ENCODE measurements at places on chromosomes 13 and 19. TPM values are rescaled to one million over a fixed set of nuclear protein-coding genes. Genes with fewer than 3 reads are reported as not detected.

Gene ZNF700
- 13.6 TPM for total RNA-seq

Gene CD177
- total RNA-seq = not detected

Gene EID2
- total RNA-seq = 9.8 TPM

Gene AMER2
- not detected for total RNA-seq

Gene MRPL34
- total RNA-seq = 23.7 TPM

Gene RASAL3
- total RNA-seq = not detected

Gene ADPRHL1
- total RNA-seq = 4.2 TPM

Gene PLPP2
- 0.11 TPM for total RNA-seq

Gene MEDAG
- 75.3 TPM for total RNA-seq

Gene SIGLEC12
- total RNA-seq = not detected

Gene FOXA3
- under 0.01 TPM for total RNA-seq

Gene CCDC8
- 21.6 TPM for total RNA-seq

Gene CD37
- total RNA-seq = not detected

Gene HSH2D
- not detected for total RNA-seq

Gene OR10H2
- not detected for total RNA-seq

Gene TRAPPC5
- total RNA-seq = 40.4 TPM

Gene NEK5
- total RNA-seq = 0.43 TPM

Gene ZIK1
- 7.5 TPM for total RNA-seq

Gene LILRA5
- not detected for total RNA-seq

Gene RGL3
- total RNA-seq = 4.3 TPM

Gene CEACAM6
- not detected for total RNA-seq

Gene NTN5
- total RNA-seq = 0.22 TPM

Gene FGF9
- 0.26 TPM for total RNA-seq

Gene KLK1
- not detected for total RNA-seq

Gene LHB
- total RNA-seq = not detected

Gene C13orf42
- total RNA-seq = not detected

Gene PLK5
- not detected for total RNA-seq

Gene SIGLECL1
- total RNA-seq = not detected

Gene ZNF285
- 4.4 TPM for total RNA-seq

Gene ANKRD24
- 0.97 TPM for total RNA-seq

Gene LILRB5
- not detected for total RNA-seq

Gene VSTM2B
- total RNA-seq = not detected

Gene C5AR1
- under 0.01 TPM for total RNA-seq

Gene IGLON5
- under 0.01 TPM for total RNA-seq

Gene ZNF470
- total RNA-seq = 7.7 TPM

Gene CBLC
- total RNA-seq = not detected

Data from articular chondrocyte of knee joint (primary cell).